ENCODE measurements at places on chromosomes 12 and 14.

DNA sequence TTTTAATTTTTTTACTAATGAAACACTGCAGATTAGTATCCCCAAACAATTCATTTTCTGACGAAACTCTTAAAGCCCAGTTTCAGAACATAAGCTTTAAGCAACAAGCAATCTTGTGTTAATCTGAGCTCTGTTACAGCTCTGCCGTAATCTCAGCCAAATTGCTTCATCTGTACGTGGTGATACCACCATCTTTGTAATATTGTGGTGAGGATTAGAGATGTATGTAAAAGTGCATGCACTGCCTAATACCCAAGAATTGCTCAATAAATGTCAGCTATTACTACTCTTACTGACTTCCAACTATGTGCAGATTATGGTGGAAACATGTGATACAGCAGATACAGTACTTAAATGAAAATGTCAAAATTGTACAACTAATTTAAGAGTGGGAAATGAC lies 1.8 kb downstream of the AKAP5 start:
- DNase-seq: no peak

DNA sequence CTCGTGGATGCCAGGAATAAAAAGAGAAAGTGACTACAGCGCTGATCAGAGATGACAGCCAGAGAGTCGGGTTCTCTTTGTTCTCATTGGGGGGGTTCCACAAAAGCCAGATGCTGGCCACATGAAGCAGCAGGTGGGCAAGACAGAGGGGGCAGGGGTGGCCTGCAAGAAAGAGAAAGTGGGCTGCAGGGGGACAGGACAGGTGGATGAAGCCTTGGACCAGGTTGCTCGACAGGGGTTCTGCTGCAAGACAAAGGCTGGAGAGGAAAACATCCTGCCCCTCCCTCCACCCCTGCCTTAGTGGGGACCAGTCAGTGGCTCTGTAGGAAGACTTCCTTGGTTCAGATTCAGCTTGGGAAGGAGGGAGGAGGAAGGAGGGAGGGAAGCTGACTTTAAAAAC lies 126.2 kb downstream of the KSR2 start:
- DNase-seq: no peak

- DNase-seq: no peak
Observed at GRCh38 chr14:24483604-24484252, 24.3 kb downstream of the CMA1 start.

- no peak for DNase-seq
Observed at GRCh38 chr12:115079760-115080159, 395.8 kb upstream of the TBX3 start.

GRCh38 chr12:98645572-98646067 lies 530 bp downstream of the APAF1 start:
- no peak for DNase-seq

DNA sequence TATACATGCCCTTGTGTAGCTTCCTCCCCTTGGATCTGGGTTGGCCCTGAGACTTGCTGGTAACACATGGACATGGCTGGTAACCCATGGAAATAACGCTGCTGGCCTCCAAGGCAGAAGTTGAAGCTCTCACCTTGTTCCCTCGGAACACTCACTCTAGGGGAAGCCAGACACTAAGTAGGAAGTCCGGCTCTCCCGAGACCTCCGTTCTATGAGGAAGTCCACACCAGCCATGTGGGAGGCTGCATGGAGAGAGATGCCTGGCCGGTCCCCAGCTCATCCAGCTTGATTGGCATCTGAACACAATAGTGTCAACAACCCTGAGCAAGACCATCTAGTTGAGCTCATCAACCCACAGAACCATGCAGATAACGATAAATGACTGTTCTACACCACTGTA lies 39.7 kb upstream of the VRK1 start:
- DNase-seq: no peak

- DNase-seq: no peak
Observed at GRCh38 chr14:20866963-20867362, 24.2 kb upstream of the RNASE3 start.

GRCh38 chr14:96275177-96276112 lies 19.4 kb downstream of the BDKRB1 start:
- no peak for DNase-seq

- no peak for DNase-seq
Observed at GRCh38 chr12:25018146-25018545, 69.2 kb upstream of the BCAT1 start.

DNA sequence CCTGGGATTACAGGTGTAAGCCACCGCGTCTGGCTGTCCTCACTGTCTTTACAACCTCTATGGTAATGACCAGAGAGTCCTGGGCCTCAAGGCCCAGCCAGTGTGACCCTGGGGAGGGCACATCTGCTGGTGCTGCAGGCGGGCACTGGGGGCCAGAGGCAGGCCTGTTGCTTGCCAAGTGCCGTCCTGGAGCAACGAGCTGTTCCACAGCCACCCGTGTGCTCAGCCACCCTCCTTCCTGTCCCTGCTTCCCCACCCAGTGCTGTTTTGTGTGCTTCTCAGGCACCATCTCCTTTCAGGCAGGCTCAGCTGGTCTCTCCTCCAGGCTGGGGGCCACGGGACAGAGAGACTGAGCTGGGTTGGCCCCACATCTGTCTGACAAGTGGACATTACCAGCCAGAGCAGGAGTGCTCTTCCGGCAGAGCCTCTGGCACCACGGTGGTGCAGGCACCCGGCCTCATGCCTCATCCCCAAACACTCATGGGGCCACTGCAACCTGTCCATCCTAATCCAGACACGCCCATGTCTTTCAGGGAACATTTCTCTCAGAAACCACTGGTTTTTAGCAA lies 9.0 kb downstream of the SLC25A47 start:
- no peak for DNase-seq

GRCh38 chr12:52413202-52413601 lies 7.1 kb upstream of the KRT82 start:
- DNase-seq: no peak

GRCh38 chr14:103030741-103031565 lies 26.4 kb downstream of the CDC42BPB start:
- no peak for DNase-seq
